Epithelial cell of esophagus (primary cell): ENCODE measurements at places on chromosomes 4 and X.

- no peak for DNase-seq
Observed at GRCh38 chrX:114462266-114462665, 121.6 kb upstream of the HTR2C start.

DNA sequence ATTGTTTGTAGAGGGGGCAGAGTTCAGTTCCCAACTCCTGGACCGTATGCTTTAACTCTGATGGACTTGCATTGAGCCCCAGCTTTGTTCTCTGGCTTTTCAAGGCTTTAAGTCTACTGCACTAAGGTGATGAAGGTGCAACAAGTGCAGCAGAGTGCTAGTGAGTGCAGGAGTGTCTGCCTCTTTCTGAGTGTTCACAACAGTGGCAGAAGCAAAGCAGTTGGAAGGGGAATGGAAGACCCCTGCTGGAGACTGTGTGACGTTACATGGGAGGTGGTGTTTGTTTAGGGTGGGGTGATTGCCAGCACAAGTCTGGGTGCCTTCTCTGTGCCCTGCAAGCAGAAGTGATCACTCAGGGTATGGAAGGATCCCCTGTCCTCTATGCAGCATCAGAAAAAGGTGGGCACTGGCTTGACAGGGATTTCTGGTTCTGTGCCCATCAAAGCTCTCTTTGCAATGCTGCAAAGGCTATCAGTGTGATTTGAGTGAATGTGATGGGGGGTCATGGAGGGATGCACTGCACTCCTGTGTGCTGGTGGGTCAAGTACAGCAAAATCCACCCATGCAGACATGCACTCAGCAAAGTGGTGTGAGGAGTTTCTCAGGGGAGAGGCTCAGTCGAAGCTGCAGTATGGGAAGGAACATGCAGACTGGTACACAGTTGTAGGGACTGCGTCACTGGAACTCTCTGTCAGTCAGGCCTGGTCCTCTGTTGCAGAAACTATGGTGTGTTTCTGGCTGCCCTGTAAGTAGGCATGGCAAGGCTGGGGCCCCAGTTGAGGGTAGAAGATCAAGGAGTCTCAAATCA is 70.9 kb upstream of the UGT2B7 start:
- DNase-seq, result peak; percentile 13

- DNase-seq, result no peak
Observed at GRCh38 chr4:26782168-26782829, 78.3 kb upstream of the STIM2 start.

DNA sequence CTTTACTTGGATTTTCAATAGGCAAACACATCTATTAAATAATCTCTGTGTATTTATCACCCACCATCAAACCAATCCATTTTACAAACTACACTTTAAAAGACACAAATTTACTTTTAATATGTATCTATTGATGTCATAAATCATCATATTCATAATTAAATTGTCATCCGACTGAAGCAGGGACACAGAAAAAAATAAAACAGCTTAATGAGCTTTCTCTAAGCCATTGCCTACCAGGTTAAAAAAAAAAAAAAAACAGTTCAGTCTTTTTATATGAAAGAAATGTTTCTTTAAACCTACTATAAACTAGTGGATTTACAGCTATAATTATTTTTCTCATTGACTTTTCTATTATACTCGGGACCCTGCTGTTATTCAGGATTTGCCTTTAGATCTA is 57.3 kb downstream of the PABPC4L start:
- DNase-seq, result no peak

DNA sequence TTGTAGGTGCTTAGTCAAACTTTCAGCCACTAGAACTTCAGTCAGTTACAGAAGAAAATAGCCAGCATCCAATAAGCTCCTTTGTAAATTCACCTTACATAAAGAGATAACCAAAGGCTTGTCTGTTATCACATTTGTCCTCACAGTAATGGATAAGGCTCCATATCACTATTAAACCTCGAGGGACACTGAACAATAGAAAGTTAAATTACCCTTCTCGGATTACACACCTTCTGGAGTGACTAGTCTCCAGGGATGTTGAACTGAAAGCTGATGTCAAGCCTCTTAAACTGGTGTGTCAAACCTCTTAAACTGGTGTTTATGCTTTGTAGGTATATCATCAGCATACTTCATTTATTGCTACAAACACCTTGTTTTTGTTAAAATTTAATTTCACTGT is 639.0 kb downstream of the CENPC start:
- DNase-seq, result no peak

DNA sequence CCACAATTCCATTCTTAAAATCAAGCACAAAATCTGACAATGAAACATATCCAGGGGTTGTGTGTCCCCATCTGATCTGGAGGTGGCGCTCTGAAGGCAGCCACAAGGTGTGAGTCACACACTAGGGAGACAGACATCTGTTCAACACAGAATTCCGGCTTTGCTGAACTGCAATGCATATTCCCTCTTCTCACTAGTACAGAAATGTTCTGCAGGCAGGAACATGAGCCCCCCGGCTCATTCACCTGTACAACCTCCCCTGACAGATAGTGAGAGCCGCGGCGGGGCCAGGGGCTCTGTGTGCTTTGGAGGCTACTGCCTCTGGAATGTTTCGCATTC is 41.9 kb downstream of the WDR1 start:
- DNase-seq, result peak; percentile 68

GRCh38 chrX:37871626-37872302 is 24.4 kb upstream of the DYNLT3 start:
- peak; percentile 89 for DNase-seq

GRCh38 chr4:139154134-139154421 is 22.9 kb downstream of the ELF2 start:
- no peak for DNase-seq
